ENCODE measurements at places on chromosomes 16 and 17.

DNA sequence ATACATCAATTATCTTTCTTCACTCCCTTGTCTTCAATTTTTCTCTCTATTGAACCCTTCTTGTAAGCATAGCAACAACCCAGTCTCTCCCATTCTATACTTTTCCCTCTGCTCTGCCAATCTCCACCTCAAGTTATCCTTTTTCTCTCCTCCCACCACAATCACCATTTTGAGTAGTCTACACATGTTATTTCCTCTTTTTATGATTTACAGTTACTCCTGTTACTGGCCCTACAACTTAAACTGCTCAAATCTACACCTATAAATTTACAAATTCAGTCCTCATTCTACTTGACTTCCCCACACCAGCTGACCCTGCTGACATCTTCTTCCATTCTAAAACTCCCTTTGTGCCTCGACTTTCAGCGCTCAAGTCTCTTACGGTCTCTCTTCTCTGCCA lies 84.6 kb downstream of the SPAG9 start:
- no peak for DNase-seq

GRCh38 chr16:12119562-12119961 lies 143.0 kb downstream of the SNX29 start:
- DNase-seq, result no peak

DNA sequence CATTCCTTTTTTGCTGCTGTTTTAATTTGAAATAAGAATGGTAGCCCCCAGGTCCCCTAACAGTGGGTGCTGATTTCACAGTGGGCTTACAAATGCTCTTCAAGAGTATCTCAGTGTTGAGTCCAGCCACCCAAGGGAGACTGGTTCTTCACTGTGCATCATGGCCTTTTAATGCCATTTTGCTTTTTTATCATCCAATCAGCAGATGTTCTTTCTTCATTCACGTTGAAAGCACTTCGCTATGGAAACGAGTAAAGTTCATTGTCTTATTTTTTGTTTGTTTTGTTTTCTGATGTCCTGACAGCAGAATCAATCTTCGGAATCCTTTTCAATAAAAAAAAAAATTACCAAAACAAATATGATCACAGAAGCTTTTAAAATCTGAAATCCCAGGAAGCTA lies 429.0 kb downstream of the MAF start:
- no peak for DNase-seq

DNA sequence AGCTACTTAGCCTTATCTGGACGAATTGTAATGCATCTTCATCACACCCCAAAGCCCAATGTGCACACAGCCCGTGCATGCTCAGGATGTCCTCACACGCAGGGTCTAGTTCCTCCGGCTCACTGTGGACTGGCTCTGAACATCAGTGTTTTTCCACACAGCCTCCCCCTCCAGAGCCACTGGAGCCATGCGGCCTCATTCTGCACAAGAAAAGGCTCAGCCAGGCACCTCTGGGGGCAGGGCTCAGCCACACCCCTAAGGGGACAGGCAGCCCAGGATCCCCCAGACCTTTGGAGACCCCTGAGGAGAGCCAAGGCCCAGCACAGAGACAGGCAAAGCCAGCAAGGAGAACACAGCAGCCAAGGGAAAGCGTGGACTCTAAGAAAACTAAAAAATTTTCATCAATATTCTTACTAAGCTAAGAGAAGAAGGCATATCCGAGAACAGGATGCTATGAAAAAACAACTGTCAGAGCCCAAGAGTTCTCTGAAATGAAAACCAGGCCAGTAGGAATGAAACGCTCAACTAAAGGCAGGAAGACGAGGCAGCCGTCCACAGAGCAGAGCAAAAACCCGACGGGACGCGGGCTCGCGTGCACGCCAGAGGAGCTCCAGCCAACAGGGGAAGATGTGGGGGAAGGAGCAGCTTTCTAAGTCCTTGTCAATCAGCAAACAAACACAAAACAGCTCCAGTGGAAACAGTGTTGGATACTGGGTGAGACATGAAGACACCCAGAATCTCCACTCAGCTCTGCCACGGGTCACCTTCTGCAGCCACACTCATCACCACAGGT lies 34.5 kb downstream of the MAP1LC3B start:
- DNase-seq, result no peak

- no peak for DNase-seq
Observed at GRCh38 chr16:86046026-86046425, 147.1 kb downstream of the IRF8 start.

DNA sequence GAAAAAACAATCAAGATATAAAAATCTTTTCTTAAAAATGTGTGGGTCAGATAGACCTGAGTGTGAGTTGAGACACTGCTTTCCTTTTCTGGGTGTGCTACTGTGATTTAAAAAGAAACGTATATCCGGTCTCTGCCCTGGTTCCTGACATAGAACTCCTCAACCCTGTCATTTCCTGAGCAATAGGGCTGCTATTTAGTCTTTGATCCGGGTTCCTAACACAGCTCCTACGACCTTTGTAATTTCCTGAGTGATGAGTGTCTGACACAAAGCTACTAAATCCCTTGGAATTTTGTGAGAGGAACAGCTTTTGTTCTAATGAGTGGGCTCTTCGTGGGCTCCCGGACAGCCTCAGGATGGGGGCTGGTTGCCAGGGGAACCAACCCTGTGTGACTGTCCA lies 93.9 kb upstream of the FA2H start:
- DNase-seq, result no peak

DNA sequence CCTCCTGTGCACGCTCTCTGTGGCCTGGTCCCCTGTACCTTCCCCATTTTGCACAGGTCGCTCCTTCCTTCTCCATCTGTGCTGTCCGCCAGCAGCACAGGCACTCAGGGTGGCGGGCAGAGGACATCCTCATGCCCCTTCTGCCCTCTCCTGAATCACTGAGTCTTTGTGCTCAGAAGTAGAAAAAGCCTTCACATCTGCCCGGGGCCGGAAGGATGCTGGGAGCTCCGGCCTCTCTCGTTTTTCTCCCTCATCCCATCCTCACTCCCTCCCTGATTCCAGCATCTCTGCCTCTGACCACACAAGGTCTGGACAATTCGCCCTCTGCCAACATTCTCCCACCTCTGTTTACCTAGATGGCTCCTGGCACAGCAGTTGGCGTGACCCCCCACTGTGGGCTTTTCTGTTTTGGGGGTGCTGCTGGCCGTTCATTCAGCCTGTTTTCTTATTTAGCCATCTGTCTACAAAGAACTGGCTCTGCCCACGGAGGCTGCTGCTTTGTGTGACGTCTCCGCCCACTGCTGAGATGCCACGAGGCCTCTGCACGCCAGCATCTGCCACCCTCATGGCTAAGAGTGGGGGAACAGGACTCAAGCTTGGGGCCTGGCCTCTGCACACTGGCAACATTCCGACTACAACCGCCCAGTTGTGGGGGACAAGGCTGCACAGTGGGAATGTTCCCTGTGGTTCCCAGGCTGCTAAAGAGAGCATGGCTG lies 36.7 kb downstream of the SEC14L5 start:
- no peak for DNase-seq

DNA sequence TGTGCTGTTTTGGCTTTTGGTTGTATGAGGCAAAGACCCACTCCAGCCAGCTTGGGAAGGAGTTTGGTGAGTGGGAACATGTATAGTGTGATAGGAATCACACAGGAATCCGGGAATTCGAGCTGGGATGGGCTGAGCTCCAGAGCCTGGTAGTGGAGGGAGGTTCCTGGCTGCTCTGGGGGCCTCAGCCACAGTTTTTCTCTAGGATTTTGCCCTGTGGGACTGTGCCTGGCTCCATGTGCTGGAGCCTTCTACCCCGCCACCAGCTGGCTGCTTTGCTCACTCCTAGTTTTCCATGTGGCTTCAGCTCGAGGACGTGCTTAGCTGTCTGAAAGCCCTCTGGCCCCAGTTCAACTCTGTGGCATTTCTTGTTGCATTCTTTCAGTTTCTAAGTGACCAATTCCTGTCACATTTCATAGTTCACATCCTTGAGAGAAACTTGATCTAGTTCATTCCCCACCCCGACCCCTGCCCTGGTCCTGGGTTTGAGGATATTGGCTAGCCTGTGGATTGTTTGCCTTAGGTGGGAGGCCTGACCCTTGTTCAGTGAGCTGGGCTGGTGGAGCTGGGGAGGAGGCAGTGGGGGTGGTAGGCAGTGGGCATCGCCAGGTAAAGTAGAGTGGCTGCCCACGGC lies 5.0 kb downstream of the SEC14L1 start:
- DNase-seq, result no peak

GRCh38 chr17:14922411-14922810 lies 342.7 kb downstream of the PMP22 start:
- no peak for DNase-seq

DNA sequence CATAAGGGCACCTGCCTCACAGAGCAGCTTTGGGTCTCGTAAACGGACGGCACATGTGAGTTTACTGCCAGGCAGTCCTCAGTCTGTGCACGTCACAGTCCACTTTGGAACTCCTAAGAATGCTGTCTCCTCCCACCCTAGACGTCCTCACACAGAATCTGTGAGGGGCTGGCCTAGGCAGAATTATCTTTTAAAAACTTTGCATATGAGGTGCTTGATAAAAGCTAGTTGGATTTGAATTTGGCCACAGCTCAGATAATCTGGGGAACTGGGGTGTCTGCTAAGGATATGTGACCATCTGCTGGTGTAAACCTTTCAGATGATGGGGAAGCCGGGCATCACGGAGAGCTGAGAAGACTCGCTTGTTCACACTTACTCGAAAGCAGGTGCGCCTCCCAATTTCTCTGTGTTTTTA lies 64.4 kb downstream of the METRNL start:
- DNase-seq, result no peak

Data from activated gamma-delta T cell treated with Interleukin-2 at 50 U/mL for 16 hours (primary cell).